ENCODE measurements at places on chromosomes 5 and 9.

- no peak for DNase-seq
These were observed 25.1 kb downstream of the NANS start for GRCh38 chr9:98081477-98082219.

- peak; percentile 32 for DNase-seq
These were observed 69.1 kb downstream of the ARRDC3 start for GRCh38 chr5:91313757-91314673.

DNA sequence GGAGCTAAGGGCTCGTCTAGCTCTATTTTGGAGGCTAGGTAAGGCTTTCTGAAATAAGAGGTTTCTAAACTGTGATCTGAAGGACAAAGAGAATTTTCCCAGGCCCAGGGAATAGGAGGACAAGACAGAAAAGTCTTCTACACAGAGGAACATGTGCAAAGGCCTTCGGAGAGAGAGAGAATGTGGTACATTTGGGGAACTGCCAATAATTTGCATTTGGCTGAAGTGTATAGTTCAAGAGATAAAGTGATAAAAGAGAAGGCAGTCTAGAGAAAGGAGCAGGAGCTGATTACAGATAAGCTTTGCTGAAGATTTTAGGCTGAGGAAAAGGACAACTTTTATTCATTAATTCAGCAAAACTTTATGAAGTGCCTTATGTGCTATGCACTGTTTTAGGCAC is 214.4 kb upstream of the ELL2 start:
- no peak for DNase-seq

DNA sequence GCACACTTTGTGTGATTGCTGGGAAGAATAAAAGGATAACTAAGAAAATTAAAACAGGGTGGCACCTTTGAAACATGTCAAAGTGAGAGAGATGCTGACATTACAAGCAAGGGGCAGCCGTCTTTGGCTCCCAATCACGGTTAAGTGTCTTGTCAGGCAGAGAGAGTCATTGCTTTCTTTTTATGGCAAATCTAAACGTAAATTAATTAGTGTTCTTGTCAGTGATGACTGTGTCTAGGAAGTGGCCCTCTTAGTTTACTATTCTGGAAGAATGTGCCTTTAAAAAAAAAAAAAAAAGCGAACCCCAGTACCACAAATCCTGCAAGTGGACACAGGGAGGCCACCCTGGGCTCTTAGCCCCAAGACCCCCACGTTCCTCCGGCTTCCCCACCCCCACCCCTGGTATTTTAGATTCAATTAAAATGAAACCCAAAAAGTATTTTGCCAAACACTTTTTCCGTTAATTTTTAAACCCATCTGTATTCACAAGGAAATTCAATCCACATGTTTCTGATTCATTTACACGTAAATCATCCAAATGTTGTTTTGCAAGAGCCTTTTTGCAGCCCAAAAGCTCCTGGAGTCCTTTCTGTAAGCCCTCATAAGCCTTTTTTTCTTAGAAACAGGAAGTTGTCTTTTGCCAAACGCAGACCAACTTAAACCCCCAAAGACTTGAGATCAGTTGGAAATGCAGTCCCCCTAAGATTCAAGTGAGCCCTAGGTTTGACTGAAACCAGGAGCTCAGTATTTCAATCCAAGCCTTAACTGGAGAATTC is 399.3 kb downstream of the EBF1 start:
- DNase-seq = no peak

DNA sequence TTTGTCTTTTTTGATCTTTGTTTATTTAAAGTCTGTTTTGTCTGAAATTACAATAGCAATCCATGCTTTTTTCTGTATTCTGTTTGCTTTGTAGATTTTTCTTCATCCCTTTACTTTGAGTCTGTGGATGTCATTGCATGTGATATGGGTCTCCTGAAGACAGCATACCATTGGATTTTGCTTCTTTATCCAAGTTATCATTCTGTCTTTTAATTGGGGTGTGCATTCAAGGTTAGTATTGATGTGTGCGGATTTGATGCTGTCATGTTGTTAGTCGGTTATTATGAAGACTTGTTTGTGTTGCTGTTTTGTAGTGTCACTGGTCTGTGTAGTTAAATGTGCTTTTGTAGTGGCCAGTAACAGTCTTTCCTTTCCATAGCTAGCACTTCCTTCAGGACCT is 23.0 kb downstream of the POLK start:
- DNase-seq = no peak

DNA sequence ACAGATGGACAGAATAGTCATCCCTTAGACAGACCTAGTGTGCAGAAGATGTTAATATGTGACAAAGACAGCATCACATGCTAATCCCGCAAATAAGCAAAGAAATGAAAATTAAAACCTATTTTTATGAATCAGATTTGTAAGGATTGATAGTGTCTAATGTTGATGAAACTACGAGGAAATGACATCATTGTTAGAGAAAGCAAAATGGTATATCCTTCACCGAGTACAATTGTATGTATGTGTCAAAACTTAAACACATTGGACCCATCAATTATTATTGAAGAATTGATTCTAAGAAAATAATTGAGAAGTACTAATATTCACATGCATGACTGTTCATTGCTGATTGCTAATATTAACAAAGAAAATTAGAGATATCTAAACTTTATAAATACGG is 493.2 kb downstream of the BNC2 start:
- DNase-seq = no peak

- no peak for DNase-seq
These were observed 46.8 kb upstream of the CLPTM1L start for GRCh38 chr5:1391691-1392090.

DNA sequence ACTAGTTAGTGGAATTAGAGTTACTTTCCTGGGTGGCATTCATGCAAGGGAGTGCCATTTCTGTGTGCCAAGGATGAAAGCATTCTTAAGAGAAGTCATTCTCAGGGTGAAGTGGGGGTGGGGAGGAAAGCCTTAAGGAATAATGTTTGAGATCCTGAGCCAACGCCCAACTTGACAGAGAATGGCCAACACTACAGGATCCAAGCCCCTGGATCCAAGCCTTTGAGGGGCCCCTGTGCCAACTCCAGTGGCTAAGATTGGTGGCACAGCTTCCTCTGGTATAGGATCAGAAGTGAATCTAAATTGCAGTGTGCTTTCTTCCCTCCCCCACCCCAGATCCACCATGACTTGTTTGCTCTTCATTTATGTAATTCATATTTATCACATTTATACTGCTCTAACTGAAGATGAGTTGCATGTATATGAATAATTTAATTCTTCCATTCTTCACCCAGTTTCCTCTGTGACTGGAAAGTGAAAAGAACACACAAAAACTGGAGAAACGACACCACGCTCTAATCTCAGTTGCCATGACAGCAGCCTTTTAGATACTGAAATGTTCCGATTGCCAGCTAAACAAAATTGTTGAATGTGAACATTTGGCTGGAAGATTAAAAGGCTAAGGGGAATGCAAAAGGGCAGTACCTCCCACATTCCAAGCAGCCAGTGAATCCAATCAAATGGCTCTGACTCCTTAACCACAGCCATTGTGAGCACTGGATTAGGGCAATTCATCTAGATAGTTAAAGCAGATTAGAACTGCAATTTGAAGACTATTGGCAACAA is 4.5 kb downstream of the ZNF608 start:
- no peak for DNase-seq

DNA sequence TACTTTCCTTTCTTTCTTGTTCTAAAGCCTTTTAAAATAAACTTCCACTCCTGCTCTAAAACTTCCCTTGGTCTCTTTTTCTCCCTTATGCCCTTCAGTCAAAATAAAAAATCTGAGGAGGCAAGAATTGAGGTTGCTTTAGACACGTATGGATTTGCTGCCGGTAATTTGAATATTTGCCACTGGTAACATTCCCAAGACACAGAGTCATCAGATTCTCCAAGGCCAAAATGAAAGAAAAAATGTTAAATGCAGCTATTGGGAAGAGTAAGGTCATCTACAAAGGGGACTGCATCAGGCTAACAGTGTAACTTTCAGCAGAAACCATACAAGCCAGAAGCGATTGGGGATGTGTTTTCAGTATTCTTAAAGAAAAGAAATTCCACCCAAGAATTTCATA is 311.1 kb downstream of the CDH18 start:
- no peak for DNase-seq

DNA sequence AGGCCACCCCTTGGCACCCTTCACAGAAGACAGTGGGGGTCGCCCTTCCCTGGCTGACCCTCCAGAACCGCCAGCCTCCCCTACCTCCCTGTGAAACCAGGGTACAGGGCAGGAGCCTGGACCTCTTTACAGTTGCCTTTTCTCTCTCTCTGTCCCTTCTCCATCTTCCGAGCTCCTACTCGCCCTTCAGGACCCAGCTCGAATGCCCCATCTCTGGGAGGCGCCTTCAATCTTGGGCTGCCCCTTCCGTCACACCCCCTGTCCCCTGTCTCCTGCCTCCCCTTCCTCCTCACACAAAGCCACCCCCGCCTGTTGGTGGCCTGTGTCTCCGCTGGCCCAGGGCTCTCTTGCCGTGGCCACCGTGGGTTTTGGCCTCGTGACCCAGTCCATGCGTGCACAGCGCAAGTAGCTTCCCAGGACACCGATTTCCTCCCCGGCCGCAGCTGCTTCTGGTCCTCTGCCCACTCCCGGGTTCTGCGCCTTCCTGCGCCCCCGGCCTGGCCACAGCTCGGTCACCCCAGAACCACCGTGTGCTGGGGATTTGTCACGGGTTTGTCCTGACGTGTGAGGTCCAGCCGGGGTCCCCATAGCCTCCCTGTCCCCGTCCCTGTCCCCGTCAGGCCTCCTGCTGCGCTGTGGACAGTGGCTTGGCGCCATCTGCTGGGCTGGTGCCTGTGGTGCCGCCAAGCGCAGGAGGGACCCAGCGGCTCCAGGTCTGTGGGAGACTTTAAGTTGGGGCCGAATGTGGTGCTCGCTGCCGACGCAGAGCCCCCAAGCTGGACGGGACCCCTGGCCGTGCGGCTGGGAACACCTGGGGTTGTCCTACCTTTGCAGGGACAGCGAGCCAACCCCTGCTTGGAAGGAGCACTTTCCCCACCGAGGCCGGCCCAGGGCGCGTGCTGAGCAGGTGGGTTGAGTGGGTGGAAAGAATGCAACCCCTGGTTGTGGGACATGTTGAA is 4.0 kb upstream of the TMEM250 start:
- DNase-seq = peak; percentile 70

GRCh38 chr5:94884311-94884710 is 265.8 kb downstream of the SLF1 start:
- no peak for DNase-seq

DNA sequence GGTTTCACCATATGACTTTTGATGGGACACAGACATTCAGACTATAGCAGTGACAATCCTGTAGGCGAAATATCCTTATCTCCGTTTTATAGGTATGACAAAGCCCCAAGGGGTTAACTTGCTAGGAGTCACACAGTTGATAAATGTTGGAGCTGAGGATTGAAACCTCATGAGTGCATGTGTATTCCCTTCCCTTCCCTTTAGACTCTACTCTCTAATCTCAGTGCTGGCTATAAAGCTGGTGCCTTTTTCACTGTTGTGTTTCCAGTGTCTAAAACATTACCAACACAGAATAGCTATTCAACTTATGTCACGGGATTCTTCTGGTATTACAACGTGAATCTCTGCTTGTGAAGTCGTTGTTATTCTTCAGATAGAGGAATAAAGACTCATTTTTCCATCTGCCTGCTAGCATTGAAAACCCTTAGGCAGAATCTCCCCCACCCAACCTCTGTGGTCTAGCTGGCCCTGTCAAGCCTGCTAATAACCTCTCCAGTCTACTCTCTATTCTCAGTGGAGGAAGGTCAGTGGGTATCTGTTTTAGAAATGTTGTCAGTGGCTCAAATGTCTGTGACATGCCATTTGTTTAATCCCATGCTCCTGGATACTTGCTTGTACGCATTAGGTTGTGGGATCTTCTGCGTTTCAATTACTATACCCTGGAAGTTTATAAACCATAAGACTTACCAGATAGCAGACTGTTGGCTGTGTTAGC is 121.2 kb downstream of the TLE4 start:
- no peak for DNase-seq

- no peak for DNase-seq
These were observed 34.7 kb downstream of the ADRB2 start for GRCh38 chr5:148861088-148861487.

- no peak for DNase-seq
These were observed 58.6 kb downstream of the TMC1 start for GRCh38 chr9:72579880-72580550.

GRCh38 chr5:149114403-149115312 is 26.6 kb upstream of the ABLIM3 start:
- DNase-seq = peak; percentile 39

DNA sequence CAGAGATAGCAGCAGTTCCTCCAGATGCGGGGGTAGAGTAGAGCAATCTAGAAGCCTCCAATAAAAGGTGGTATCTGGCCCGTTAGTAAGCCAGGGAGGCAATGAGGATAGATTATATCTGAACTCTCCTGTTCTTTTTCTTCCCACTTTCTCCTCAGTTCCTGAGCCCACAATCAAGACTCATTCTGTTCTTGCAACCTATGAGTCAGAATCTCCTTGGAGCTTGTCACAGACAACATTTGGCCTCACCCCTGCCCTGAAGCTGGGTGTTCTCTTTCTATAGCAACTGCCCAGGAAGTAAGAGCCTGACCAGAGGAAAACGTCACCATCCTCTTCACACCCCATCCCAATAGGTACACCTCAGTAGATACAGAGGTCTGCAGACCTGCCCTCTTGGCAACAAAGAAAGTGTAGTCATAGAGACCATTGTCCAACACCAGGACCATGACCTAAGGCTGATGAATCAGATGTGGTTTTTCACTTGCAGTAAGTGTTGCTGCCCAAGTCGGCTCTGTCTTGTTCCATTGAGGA is 76.3 kb upstream of the PCA3 start:
- DNase-seq = no peak

DNA sequence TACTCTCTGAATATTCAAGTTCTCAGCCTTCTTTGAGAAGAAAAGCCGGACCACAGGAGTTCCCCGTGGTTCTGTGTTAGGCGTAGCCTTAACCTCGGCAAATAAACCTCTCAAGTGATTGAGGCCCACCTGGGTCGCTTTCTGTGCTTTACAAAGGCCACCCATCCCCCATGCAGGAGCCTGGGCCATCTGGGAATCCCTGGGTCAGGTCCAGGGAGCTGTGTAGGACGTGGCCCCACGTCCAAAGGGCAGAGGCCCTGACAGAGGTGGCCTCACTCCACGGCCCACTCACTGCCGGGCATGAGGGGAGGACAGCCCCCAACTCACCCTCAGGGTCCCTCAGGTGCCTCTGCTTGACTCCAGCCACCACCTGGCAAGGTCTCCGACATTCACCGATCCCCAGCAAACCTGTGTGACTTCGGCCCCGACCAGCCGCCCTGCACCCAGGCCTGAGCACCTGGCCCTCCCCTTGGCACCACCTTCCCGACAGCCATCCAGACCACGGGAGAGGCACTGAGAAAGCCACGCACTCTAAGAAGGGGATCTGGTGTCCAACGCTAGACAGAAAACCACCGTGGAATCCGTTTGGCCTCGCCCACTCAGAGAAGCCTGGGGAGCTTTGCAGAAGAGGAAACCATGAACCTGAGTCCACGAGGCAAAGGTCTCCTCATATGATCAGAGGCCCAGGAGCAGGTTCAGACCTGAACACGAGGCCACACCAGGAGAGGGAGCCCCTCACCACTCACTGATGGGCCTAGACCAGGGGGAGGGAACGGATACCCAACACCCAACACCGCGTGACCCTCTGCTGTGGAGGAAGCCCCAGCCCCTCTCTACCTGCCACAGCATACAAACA is 4.5 kb downstream of the SLC12A7 start:
- no peak for DNase-seq
